ENCODE measurements at places on chromosomes 13 and 19.

- no peak for DNase-seq
Observed at GRCh38 chr13:110867380-110867779, 47.5 kb downstream of the ANKRD10 start.

DNA sequence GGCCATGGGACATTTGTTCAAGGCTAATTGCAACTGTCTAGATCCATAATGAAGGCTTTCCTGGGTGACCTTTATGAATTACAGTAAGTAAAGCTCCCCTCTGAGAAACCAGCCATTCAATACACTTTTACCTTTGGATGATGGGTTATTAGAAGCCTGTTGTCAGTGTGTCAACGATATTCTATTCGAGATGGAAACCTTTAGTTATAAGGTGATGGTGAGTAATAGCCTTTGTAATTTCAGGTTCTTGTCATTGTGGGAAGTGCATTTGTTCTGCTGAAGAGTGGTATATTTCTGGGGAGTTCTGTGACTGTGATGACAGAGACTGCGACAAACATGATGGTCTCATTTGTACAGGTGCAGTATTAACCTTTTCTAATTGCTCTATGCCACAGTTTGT is 261.7 kb downstream of the ITGBL1 start:
- DNase-seq = no peak

- DNase-seq = no peak
Observed at GRCh38 chr13:112818040-112818697, 128.3 kb downstream of the ATP11A start.

DNA sequence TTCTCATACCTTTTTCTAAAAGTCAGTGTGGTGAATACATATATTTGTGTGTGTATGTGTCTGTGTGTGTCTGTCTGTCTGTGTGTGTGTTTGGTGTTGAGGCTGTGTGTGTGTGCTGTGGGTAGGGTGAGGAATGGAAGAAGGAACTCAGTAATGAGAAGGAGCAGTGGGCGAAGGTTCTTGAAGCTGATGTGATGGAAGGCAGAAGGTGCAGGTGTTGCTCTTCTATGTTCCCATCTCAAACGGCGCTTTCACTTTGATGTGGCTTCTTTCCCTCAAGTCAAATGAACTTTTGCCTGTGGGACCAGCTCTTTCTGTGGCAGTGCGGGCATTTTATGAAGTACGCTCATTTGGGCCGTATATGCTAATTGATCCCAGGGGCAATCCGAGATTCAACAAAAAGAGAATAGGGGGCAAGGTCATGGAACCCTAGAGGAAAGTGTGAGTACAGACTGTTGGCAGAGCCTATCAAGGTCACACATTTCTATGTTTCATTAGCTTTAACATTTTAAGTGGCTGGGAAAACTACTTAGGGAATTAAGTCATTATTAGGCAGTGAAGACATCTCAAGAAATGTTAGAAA is 15.2 kb downstream of the BIVM start:
- no peak for DNase-seq

GRCh38 chr13:93225610-93226009 is 997 bp upstream of the GPC6 start:
- no peak for DNase-seq

- DNase-seq = no peak
Observed at GRCh38 chr19:18386543-18387271, 749 bp downstream of the GDF15 start.

GRCh38 chr19:4594201-4594600 is 34.7 kb upstream of the SEMA6B start:
- DNase-seq = no peak

DNA sequence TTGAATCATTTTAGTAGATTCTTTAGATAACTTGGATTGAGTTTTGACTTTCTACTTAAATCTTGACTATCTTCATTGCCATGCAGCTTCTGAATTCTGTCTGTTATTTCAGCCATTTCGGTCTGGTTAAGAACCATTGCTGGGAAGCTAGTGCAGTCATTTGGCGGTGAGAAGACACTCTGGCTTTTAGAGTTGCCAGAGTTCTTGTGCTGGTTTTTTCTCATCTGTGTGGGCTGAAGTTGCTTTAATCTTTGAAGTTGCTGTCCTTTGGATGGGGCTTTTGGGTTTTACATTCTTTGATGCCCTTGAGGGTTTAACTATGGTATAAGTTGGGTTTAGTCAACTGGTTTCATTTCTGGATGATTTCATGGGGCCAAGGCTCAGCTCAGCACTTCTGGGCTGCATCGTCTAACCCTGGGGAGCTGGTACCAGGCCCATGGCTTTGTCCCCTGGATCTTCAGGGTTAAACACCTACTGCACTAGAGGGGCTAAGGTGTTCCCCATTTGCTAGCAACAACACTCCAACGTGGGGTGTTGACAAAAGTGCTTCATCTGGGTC is 10.0 kb upstream of the IGFL2 start:
- no peak for DNase-seq

- no peak for DNase-seq
Observed at GRCh38 chr13:35260316-35260715, 216.2 kb downstream of the MAB21L1 start.

DNA sequence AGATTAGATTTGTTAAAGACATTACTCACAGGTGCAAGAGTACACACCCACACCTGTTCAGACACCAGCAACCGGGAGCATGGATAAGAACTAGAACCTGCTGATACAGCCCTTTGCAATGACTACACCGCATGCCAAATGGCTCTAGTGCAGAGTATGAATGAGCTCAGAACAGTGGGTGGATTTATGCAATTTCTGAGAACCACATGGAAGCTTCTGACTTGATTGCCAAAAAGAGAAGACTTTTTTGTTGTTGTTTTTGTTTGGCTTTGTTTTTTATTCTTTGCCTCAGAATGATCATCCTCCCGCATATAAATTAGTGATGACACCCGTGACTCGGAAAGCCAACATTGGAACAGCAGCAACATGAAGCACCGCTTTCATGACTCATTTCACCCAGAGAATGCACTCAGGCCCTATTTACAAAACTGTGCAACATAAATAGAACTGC is 77.4 kb upstream of the LRCH1 start:
- DNase-seq = no peak

DNA sequence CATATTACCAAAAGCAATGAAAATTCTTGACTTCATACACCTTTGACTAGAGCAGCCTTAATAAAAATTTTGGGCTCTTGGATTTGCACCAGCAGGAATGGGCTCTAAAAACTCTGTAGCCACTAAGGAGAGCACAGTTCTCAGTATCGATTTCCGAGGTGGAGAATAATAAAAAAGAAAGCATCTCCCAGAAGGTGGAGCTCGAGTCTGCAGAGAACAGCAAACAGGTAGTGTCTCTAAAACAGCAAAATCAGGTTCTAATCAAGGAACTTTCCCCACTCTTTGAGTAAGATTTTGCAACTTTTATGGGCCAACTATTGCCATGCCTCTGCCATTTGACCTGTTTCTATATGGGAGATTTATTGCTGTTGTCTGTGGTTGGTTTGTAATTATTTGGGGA is 258.7 kb upstream of the GPC6 start:
- DNase-seq = no peak

GRCh38 chr19:10864538-10864899 is 6.8 kb upstream of the CARM1 start:
- DNase-seq = peak; percentile 86

DNA sequence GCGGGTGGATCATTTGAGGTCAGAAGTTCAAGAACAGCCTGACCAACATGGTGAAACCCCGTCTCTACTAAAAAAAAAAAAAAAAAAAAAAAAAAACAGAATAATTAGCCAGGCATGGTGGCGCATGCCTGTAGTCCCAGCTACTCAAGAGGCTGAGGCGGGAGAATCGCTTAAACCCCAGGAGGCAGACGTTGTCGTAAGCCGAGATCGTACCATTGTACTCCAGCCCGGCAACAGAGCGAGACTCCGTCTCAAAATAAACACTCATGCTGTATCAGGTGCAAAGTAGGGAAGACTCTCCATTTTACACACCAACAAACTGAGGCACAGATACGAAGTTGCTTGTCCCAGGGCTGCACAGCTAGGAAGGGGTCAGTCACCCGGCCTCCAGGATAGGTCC is 15.6 kb downstream of the TLE6 start:
- no peak for DNase-seq

DNA sequence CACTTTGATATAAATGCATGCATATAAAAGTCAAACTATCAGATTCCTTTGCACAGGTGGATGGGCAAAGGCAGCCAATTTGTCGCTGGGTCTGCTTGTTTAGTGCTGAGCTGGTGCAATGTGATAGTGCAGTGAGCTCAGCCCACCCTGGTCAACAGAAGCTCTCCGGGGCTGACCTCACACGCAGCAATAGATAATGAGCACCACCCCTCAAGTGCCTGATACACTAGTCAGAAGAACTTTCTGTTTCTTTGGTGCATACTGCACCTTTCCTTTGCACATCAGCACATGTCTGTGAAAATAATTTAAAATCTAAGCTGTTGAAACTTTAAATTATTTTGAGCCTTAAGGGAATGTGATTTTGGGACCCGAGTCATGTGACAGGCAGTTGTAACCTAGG is 20.2 kb downstream of the ATP8A2 start:
- no peak for DNase-seq

DNA sequence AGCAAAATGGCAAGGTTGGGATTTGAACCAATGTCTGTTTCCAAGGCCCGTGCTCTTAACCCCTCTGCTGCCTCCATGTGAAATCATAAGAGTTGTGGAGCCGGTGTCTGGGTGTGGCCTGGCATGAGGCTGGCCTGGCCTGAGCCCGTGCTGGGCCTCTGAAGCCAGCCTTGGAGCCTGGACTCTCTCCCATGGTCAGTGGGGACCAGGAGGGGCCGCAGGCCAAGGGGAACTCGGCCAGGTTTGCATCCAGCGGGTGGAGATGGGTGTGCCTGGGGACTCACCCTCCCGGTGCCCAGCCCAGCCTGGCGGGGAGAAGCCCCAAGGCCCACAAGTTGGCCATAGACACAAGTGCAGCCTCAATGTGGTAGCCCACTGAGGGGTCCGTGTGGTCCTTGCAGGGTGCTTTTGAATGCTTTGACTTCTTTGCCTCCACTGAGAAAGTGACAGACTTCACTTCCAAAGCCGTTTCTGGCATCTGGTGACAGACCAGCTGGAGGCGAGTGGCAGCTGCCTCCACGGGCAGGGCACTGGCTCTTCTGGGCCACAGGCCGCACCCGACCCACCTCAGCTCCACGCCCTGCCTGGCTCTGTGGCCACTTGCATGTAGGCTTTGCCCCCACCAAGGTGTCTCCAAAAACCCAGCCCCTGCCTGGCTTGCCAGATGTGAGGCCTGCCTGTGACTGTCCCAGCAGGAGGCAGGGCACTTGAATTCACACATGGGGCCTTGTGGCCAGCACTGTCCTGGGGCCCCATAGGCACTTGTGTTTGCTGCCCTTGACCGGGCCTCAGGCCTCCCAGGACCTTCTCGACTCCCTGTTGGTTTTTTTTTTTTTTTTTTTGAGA is 26.2 kb upstream of the NCCRP1 start:
- no peak for DNase-seq

GRCh38 chr19:46180701-46181387 is 32.8 kb downstream of the IGFL2 start:
- no peak for DNase-seq

DNA sequence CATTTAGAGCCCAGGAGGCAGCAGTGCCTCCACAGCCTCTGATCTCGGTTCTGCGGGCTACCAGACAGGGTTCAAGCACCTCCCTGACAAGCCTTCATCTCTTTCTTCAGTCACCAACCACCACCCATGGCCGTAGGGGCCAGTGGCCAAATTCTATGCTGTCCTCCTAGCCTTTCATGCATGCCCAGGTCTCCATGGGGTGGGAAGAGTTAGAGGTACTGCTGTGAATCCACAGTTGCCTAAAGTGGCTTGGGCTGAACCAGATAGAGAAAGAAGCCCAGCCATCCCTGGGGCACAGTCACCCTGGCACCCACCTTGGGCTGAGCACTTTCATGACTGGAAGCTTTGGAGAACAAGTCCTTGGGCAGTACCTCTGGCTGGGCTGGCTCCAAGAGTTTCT is 97.4 kb downstream of the ZDHHC20 start:
- DNase-seq = no peak

- DNase-seq = peak; percentile 93
Observed at GRCh38 chr13:101916108-101916774, 463.8 kb downstream of the ITGBL1 start.

- DNase-seq = no peak
Observed at GRCh38 chr13:68048802-68049359, 818.7 kb upstream of the PCDH9 start.

GRCh38 chr13:24232474-24232873 is 72.0 kb downstream of the SPATA13 start:
- DNase-seq = no peak

GRCh38 chr19:12778017-12778904 is 2.9 kb upstream of the HOOK2 start:
- peak; percentile 66 for DNase-seq

- DNase-seq = no peak
Observed at GRCh38 chr19:34539396-34539795, 57.8 kb downstream of the WTIP start.

GRCh38 chr13:40352380-40352778 is 314.1 kb downstream of the FOXO1 start:
- DNase-seq = peak; percentile 51

DNA sequence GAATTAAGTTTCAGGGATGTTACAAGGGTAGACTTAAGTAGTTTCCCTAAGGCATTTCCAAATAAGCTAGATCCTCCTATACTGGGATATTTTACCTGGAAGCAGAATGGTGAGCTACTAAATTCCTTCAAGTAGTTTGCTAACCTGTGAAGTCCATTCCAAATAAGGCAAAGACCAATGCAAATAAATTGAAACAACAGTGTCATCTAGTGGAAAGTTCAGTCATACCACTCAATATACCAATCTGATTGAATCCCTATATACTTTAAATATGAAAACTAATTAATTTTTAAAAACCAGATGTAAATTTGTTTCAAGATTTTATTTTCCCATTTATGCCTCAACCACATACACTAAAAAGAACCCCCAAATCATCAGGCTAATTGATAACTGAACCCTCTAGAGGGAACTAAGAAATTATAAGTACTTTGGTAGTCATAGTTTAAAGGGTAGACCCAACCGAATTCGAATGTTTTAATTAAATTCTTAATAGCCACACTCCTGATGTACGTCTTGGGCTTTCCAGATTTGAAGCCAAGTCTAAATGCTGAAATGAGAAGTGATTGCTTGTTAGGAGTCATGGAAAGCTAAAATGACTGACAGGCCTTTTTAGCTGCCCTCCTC is 223.7 kb downstream of the TBC1D4 start:
- DNase-seq = no peak

DNA sequence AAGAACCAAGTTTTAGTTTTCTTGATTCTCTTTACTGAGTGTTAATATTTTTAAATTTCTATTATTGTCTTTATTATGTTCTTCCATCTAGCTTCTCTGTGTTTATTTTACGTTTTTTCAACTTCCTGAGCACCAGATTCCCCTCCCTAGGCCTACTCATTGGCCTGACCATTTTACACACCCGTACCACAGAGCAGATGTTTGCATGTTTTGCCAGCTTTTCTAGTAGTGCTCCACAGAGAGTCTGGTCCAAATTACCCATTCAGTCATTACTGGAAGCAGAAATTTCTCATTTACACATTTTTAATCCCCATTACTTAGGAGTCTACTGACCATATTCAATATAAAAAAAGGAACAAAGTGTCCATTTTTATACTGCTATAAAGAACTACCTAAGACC is 66.9 kb downstream of the ING1 start:
- DNase-seq = no peak

Data from posterior cingulate gyrus (tissue), 11 donors.